SJSA1 (cell line): ENCODE measurements at places on chromosomes 16 and 17. TPM values are rescaled to one million over a fixed set of nuclear protein-coding genes. Genes with fewer than 3 reads are reported as not detected.

- 0 out of 2 replicates have a peak, but pooled peaks cover 8% of the 10 kb centered on the region for H3K4me1 ChIP-seq
- no peaks in the 10 kb centered on the region for H3K36me3 ChIP-seq
- no peak overlapping the region for H3K27ac ChIP-seq
- DNase-seq: no peak
- H3K27me3 ChIP-seq: no peaks in the 10 kb centered on the region
- no peak overlapping the region for H3K4me3 ChIP-seq
These were observed 9.0 kb downstream of the PIK3R5 start for GRCh38 chr17:8956465-8956902.

DNA sequence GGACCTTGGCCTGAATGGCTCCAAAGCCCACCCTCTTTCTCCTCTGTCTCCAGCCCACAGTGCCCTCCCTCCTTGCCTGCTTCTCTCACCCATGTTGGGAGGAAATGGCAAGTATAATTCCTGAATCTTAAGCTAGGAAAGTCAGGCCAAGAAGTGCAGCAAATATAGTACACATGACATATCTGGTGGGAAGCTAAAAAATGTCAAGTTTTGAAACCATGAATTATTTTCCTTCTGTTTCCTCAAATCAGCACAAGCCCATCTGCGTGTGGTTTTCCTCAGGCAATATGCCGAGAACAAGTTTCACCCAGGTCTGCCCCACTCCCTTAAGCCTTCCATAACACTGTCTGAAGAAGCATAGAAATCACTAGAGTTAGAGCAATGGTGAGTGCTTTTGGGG, 502.8 kb upstream of the CDH11 start:
- no peak for DNase-seq
- no peaks in the 10 kb centered on the region for H3K27me3 ChIP-seq
- H3K27ac ChIP-seq: no peak overlapping the region
- no peak overlapping the region for H3K4me3 ChIP-seq
- no peaks in the 10 kb centered on the region for H3K4me1 ChIP-seq

- no peak overlapping the region for H3K27ac ChIP-seq
These were observed 6.2 kb upstream of the HEXIM2 start for GRCh38 chr17:45155483-45155882.

DNA sequence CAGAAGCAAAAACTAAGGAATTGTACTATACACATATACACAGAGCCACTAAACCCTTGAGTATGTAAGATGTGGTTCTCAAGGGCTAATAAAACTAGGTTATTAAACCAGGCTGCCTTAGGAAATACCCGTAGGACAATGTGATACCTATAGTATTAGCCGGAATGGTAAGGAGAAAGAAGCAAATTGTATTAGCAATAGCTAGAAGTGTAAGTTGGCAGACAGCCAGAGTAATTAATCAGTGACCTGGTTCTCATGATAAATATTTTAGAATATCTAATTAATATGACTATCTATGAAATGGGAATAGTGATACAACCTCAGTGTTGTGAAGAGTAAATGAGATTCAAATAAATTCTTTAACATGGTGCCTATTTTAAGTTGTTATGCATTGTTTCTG, 18.6 kb downstream of the GDPD1 start:
- no peak overlapping the region for H3K4me3 ChIP-seq
- H3K27me3 ChIP-seq: no peaks in the 10 kb centered on the region
- no peaks in the 10 kb centered on the region for H3K36me3 ChIP-seq
- no peak overlapping the region for H3K27ac ChIP-seq
- no peak for DNase-seq

IGF2BP1 gene
- total RNA-seq: 5.0 and 8.7 TPM in 2 replicates

CPD gene
- total RNA-seq: 35.1 and 43.6 TPM in 2 replicates
